ENCODE measurements at places on chromosomes 5 and 9. TPM values are rescaled to one million over a fixed set of nuclear protein-coding genes. Genes with fewer than 3 reads are reported as not detected.

The PCDHA1 gene
- not detected for polyA plus RNA-seq

GRCh38 chr9:79325501-79325900 is 246.3 kb upstream of the TLE4 start:
- DNase-seq, result no peak

DNA sequence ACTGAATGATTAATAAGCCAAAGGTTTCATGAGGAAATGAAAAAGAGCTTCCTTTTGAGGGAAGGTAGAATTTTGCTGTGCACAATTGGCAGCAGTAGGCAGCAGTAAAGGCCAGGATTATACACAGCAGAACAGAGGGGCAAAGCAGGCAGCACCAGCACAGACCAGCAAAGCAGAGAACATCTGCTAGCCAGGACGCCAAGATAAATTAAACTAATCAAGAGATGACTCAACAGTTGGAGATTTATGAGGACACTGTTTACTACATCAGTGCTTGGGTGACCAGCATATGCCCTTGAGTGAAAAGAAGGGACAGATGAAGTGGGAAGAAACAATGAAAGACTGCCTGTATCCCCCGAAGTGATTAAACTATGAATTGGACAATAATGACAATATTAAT is 871.4 kb upstream of the CDH10 start:
- DNase-seq, result no peak

DNA sequence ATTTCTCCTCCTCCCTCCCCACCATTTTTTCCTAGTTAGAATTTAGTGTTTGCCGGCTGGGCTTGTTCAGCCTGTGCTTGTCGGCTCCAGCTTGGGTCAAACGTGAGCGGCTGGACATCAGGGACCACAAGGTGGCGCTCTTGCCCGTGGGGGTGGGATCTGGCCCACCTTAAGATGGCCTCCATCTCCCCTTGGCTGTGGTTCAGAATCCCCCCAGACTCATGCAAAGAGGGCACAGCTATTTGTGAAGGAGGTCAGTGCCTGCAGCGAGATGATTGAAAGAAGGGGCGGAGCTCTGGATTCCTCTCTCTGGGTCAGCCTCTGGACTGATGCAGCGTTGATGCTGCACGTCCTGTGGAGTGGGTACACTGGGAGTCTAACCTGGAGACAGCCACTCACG is 283.3 kb upstream of the TUT7 start:
- no peak for DNase-seq

GRCh38 chr5:55051357-55051756 is 27.3 kb downstream of the GZMK start:
- no peak for DNase-seq
